HCT116 (cell line): ENCODE measurements at places on chromosomes 5 and 9.
A peak's percentile ranks its signal among the peaks of the same experiment; 100 is the strongest.

- DNase-seq: peak; percentile 53
- H3K36me3 ChIP-seq: no peaks in the 10 kb centered on the region; the same call in 1 of the 2 replicates
- no peaks in the 10 kb centered on the region for H3K27me3 ChIP-seq
- H3K4me3 ChIP-seq: 0 out of 2 replicates have a peak overlapping the region, but pooled peaks have one; percentile 4
- H3K27ac ChIP-seq: peak overlapping the region; percentile 48; the same call in 1 of the 2 replicates
These were observed 138.9 kb downstream of the RGS3 start for GRCh38 chr9:113602126-113603047.

- H3K36me3 ChIP-seq: no peaks in the 10 kb centered on the region
- no peaks in the 10 kb centered on the region for H3K27me3 ChIP-seq
- H3K4me1 ChIP-seq: no peaks in the 10 kb centered on the region
- no peak overlapping the region for H3K4me3 ChIP-seq
These were observed 10.3 kb upstream of the CARD19 start for GRCh38 chr9:93085676-93086075.

DNA sequence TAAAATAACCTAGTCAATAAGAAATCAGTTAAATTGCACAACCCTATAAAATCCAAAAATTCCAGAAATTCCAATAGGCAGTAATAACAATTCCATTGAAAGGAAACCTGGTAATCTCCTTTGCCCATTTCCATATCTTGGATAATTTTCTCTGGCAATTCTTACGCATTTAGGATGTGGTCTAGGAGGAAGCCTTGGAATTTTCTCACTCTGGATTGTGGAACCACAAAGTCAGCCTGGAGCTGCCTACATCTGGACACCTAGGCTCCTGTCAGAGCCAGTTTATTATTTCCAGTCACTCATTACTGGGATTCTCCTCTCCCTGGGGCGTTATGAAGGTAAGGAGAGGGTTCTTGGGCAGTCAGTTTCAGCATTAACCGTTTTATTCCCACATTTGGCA lies 40.3 kb upstream of the GNE start:
- H3K4me1 ChIP-seq: peaks cover 32% of the 10 kb centered on the region
- H3K4me3 ChIP-seq: no peak overlapping the region
- no peak for DNase-seq
- H3K36me3 ChIP-seq: no peaks in the 10 kb centered on the region

- H3K4me3 ChIP-seq: no peak overlapping the region
- no peak overlapping the region for H3K27ac ChIP-seq
- DNase-seq: no peak
- H3K36me3 ChIP-seq: no peaks in the 10 kb centered on the region
These were observed 227.7 kb upstream of the PRR16 start for GRCh38 chr5:120236360-120236759.

DNA sequence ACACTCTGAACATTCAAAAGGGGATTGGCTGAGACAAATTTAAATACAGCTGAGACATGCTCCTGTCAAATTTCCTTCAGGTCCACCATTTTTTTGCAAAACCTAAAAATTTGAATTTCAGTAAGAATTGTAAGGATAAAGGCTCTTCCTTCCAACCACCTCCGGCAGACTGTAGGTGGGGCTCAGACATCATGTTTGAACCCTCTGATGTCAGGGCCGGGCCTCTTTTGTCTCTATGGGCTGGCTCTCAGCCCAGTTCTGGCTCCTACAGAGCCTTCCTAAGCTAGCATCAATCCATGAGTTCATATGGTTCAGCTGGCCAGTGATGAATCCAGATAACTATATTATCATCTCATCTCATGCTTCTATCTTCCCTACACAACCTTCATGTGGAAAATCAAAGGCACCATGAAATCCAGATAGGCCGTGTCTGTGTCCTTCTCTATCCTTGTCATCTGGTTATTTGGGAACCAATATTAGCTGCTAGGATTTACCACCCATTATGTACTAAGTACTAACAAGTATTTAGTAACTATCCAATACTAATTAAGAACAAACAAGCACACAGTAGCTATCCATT lies 44.2 kb downstream of the NIPSNAP3B start:
- no peak overlapping the region for H3K27ac ChIP-seq
- no peak overlapping the region for H3K4me3 ChIP-seq
- H3K4me1 ChIP-seq: no peaks in the 10 kb centered on the region
- no peak for DNase-seq
- no peaks in the 10 kb centered on the region for H3K36me3 ChIP-seq

DNA sequence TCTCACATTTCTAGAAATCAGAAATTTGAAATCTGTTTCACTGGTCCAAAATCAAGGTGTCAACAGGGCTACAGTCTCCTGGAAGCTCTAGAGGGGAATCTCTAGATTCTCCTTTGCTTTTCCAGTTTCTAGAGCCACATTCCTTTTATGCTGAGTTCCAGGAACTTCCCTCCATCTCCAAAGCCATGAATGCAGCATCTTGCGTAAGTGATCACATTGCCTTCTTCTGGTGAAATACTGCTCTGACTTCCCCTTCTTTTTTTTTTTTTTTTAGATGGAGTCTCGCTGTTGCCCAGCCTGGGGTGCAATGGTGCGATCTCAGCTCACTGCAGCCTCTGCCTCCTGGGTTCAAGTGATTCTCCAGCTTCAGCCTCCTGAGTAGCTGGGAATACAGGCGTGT lies 23.8 kb downstream of the GDA start:
- no peak for DNase-seq
- 0 out of 2 replicates have a peak, but pooled peaks cover 2% of the 10 kb centered on the region for H3K36me3 ChIP-seq
- H3K4me1 ChIP-seq: no peaks in the 10 kb centered on the region
- no peak overlapping the region for H3K4me3 ChIP-seq
- H3K27me3 ChIP-seq: no peaks in the 10 kb centered on the region

- no peaks in the 10 kb centered on the region for H3K27me3 ChIP-seq
- peak within 1 kb of the TSS; percentile 84 for H3K27ac ChIP-seq
- peak within 1 kb of the TSS; percentile 92 for H3K4me3 ChIP-seq
These were observed at the start of gene DBN1 for GRCh38 chr5:177473443-177474001. Gene DBN1, minus strand, starts transcription at chr5:177473634. Its CDS starts 113 bp downstream, at chr5:177473521.

DNA sequence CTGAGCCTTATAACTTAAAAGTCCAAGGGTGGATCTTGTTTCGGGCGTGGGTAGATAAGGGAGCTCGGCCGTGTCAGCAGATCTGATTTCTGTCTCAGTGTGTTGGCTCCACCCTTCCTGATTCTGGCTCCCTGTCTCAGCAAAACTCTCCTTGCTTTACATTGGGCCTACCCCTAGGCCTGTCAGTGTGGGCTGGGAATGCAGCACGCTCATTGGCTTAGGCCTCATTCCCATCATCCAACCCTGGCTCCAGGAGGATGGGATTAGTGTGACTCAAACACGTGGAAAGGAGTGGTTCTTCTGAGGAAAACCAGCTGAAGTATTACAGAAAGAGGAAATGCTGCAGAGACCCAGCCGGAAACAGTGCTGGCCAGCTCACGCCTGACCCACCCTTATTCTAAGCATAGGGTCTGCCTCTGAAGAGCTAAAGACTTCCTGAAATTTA lies 59.9 kb downstream of the ZFAND5 start:
- DNase-seq: peak; percentile 95
- H3K4me1 ChIP-seq: peaks cover 29% of the 10 kb centered on the region
- no peaks in the 10 kb centered on the region for H3K36me3 ChIP-seq

GRCh38 chr9:117341151-117341550 lies 73.7 kb downstream of the ASTN2 start:
- no peaks in the 10 kb centered on the region for H3K36me3 ChIP-seq
- no peaks in the 10 kb centered on the region for H3K4me1 ChIP-seq
- no peaks in the 10 kb centered on the region for H3K27me3 ChIP-seq
- no peak overlapping the region for H3K4me3 ChIP-seq
- H3K27ac ChIP-seq: no peak overlapping the region

GRCh38 chr5:168260353-168261226 lies 30.9 kb upstream of the WWC1 start:
- DNase-seq: no peak
- no peaks in the 10 kb centered on the region for H3K36me3 ChIP-seq
- H3K27me3 ChIP-seq: no peaks in the 10 kb centered on the region

- H3K27me3 ChIP-seq: no peaks in the 10 kb centered on the region
- H3K4me3 ChIP-seq: no peak overlapping the region
- no peaks in the 10 kb centered on the region; the same call in 1 of the 2 replicates for H3K4me1 ChIP-seq
- no peaks in the 10 kb centered on the region for H3K36me3 ChIP-seq
These were observed 14.8 kb upstream of the EXOC3 start for GRCh38 chr5:428219-428618.

DNA sequence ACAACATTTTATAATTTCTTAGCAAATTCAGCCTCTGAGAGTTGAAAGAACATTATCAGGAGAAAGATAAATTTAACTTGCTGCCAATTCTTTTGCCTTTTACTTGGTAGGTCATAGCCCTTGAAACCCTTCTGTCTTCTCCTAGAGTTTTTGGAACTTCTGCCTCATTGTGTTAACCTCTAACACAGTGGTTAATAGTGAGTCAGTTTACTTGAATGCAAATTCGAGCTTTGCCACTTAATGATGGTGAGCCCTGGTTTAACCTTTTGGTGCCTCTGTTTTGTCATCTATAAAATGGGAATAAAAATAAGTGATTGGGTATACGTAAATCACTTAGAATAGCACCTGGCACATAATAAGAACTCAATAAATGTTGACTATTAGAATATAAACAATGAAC lies 1.8 kb upstream of the INIP start:
- H3K4me1 ChIP-seq: peaks cover 10% of the 10 kb centered on the region; the same call in 1 of the 2 replicates
- no peak for DNase-seq
- H3K4me3 ChIP-seq: no peak overlapping the region
- no peak overlapping the region for H3K27ac ChIP-seq

GRCh38 chr5:131193106-131193505 lies 22.4 kb downstream of the LYRM7 start:
- H3K4me1 ChIP-seq: no peaks in the 10 kb centered on the region
- H3K4me3 ChIP-seq: no peak overlapping the region
- H3K36me3 ChIP-seq: no peaks in the 10 kb centered on the region
